ENCODE measurements at places on chromosomes 3 and 15.

DNA sequence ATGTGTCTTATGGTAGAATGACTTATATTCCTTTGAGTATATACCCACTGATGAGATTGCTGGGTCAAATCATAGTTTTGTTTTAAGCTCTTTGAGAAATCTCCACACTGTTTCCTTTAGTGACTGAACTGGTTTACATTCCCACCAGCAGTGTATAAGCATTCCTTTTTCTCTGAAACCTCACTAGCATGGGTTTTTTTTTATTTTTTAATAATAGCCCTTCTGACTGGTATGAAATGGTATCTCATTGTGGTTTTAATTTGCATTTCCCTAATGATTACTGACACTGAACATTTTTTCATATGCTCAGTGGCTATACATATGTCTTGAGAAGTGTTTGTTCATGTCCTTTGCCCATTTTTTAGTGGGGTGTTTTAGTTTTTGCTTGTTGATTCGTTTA lies 494.3 kb downstream of the SQOR start:
- DNase-seq, result no peak

- DNase-seq, result no peak
Observed at GRCh38 chr3:23199649-23200048, 3.5 kb upstream of the UBE2E2 start.

DNA sequence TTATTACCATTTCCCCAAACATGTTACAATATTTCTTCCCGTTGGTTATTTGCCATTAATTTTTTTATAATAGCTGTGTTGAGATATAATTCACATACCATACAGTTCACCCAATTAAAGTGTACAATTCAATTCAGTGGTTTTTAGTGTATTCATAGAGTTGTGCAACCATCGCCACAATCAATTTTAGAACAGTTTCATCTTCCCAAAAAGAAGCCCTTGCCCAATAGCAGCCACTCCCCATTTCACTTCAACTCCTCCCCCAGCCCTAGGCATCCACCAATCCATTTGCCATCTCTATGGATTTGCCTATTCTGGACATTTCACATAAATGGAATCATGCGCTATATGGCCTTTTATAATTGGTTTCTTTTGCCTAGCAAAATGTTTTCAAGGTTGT lies 225.1 kb downstream of the EPHB1 start:
- DNase-seq, result no peak

- no peak for DNase-seq
Observed at GRCh38 chr3:7504886-7505775, 644.2 kb downstream of the GRM7 start.

DNA sequence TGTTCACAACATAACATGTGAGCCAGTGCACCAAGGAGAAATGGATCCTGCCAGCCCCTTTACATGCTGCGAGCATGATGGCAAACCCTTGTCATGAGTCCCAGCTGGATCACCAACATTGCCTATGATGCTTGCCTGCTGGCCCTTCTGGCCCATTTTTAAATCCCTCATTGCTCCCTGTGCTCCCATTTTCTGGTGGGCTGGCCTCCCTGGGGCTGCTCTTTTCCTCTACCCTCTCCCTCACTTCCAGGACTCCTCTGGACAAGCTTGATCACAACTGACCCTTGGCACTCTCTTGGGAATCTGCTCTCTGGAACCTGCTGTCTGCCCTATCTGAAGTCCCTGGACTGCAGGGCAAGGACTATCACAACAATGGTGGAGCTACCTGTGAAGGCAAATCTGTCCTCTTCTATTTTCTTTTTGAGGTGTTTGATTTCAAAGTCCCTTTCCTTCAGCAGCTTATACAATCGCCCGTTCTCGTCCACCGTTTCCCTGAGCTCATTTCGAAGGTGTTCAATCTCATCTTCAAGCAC lies 16.3 kb downstream of the CCDC13 start:
- no peak for DNase-seq

DNA sequence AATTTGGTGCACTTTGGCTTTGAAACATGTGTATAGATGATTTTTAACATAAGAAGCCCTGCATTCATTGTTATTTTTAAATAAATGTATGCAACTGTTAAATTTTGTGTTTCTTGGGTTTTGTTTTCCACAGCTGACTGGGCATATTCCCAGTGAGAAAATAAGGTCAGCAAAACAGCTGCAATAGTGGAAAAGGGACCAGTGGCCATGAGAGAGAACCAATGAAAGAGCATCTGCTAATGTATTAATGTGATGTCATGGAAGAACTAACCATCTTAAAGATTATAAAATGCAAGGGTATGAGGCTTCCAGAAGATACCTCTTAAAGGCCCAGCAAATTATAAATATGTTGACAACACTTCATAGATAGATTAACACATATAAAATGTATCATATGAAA lies 31.0 kb upstream of the KBTBD12 start:
- DNase-seq, result no peak

- no peak for DNase-seq
Observed at GRCh38 chr15:98304371-98304770, 343.9 kb downstream of the ARRDC4 start.

GRCh38 chr3:82978368-82978767 lies 1216.9 kb upstream of the GBE1 start:
- no peak for DNase-seq

GRCh38 chr15:99170476-99171065 lies 65.7 kb downstream of the SYNM start:
- no peak for DNase-seq

GRCh38 chr3:29283231-29284119 lies 2.6 kb downstream of the RBMS3 start:
- DNase-seq, result no peak

DNA sequence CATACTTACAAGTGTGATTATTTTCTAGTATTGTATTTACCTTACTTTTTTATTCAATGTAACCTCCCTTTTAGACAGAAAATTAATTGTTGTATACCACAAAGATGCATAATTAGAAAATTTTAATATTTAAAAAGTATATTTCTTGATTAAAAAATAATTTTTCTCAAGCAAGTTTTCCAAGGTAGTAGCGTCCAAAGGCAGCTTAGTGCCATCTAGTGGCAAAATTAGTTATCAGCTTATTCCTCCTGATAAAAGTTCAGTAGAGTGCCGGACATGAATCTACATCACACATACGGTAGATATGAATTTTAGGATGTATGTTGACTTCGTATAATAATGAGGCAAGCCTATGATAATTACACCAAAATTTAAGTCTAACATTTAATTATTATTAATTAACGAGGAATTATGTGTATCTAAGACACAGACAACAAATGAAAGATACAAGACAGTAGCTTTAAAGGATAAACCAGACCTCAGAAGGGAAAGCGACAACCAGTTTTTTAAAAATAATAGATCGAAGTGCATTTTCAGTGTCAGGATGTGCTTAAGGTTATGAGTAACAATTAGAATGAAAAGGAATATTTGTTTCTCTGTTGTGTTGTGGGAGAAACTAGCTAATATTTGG lies 405.9 kb downstream of the ROBO1 start:
- peak; percentile 14 for DNase-seq

DNA sequence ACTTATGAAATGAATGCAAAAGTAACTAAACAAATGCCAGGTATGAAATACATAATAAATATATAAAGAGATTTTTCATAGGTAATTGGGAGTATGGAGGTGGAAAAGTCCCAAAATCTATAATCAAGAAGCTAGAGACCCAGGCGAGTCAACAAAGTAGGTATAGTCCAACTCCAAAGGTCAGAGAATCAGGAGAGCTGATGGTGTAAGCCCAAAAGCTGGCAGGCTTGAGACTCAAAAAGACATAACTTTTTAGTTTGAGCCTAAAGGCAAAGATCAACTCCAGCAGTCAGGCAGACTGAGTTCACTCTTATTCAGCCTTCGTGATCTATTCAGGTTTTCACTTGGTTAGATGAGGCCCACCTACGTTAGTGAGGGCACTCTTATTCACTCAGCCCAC lies 157.4 kb upstream of the TMCO5A start:
- no peak for DNase-seq

GRCh38 chr3:179723617-179724016 lies 70.8 kb downstream of the USP13 start:
- DNase-seq, result no peak

DNA sequence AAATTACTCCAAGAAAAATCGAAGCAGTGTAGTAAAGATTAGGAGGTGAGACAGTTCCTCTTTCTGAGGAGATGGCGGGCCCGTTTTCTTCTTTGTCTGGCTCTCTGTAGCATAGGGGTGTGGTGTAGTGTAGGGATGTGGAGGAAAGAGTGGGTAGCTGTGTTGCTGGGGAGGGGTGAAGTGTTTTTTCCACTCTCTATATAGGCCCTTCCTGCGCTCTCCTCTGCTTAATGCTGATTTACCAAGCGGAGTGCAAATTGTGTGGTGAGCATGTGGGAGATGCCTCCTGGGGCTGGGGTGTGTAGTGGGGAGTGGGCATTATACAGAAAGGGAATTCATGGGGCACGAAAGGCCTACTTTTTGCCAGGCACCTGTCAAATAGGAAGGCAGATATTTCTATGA lies 94.9 kb downstream of the ST6GAL1 start:
- no peak for DNase-seq

Data from AG08395 (cell line).